ENCODE measurements at places on chromosomes 2 and 18.

DNA sequence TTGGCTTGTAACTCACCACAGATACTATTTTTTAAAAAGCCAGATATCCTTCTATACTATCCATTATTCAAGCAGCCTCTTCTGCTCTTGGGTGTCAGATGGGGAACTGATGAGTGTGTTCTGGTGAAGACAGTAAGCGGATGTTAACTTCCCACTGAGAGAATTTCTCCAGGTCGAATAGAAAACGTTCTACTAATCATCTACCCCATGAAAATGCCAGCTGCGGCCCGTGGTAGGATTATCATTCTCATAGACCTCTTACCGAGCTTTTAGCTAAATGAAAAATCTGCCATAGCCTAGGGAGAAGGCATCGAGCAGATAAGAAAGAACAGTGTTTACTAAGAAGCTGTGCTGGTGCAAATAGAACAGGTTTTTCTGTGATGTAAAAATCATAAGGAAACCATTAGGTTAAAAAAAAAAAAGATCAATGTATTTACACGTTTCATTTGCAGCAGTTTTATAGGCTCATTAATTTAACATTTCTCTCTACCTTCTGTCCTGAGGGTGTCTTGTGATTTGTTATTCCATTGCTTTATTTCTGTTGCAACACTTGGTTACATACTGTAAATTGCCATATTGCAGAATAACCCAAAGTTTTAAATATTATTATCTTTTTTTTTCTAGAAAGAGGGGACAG lies 1521.5 kb upstream of the ZEB2 start:
- no peak for DNase-seq

DNA sequence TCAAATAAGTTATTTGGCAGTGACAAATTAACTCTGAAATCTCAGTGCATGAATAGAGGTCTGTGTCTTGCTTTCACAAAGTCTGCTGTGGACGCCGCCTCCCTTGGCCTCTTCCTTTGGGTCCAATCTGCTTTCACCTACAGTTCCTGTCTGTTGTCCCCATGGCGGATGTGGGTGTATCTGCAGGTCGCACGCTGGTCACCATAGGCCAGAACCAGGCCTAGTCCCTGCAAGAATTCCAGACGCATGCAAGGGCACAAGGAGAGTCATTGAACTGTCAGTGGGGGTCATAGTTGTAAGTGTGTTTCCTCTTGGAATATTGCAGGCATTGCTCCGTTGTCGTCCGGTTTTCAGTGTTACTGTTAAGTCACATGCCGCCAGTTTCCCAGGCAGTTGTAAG lies 7.4 kb downstream of the SOCS6 start:
- DNase-seq = no peak

GRCh38 chr2:80141007-80141726 lies 163.4 kb downstream of the LRRTM1 start:
- DNase-seq = no peak

GRCh38 chr2:74009577-74009976 lies 24.9 kb downstream of the TET3 start:
- DNase-seq = no peak

DNA sequence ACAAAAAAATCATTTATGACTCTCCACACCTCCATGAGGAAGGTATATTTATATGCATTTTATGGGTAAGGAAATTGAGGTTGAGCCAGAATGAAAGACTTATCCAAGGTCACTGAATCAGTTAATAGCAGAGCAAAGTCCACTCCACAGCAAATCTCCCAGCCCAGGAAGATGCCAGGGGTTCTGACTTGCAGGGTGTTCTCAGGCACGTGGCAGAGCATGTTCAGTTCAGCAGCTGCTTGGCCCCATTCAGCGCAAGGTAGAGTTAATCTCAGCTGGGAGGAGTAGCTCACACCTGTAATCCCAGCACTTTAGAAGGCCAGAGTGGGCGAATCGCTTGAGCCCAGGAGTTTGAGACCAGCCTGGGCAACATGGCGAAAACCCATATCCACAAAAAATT lies 17.8 kb upstream of the DGKD start:
- no peak for DNase-seq

- DNase-seq = no peak
Observed at GRCh38 chr2:70965506-70965905, 12.9 kb upstream of the ANKRD53 start.

DNA sequence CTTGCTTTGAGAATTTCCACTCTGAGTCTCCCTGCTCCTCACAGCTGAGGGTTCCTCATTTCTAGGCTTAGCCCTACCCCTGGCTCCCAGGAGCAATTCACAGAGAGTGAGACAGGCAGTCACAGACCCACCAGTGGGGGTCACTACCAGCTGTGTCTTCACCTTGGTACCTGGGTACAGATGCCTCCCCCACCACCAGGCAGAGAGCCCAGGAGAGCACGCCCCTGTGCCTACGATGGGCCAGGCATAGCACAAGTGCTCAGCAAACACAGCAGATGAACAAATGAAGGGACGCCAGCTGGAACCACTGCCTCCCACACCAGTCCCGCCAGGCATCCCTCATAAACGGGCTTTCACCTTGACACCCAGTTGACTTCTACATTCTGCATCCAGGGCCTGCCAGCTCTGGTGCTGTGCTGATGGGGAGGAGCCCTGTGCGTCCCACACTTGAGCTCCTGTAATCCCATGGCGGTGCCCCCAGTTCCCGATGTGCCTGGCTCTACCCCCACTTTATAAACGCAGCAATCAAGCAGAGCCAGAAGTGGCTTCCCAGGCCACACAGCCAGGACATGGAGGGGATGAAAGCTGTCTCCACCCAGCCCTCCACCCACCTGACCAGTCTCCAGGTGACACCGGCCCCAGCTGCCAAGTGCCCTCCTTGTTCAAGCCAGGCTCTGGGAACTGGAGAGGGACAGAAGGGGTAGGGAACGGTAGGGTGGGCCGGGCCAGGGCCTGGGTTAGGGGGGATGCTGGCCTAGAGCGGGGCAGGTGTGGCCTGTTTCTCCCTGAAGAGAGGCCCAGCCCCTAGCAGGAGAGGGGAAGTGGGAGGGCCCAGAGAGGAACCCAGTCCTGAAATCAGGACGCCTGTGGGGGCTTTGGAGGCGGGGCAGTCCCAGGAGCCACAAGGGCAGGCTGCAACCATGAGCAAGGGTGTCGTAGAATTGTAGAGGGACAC lies 42.5 kb downstream of the SCTR start:
- DNase-seq = no peak

DNA sequence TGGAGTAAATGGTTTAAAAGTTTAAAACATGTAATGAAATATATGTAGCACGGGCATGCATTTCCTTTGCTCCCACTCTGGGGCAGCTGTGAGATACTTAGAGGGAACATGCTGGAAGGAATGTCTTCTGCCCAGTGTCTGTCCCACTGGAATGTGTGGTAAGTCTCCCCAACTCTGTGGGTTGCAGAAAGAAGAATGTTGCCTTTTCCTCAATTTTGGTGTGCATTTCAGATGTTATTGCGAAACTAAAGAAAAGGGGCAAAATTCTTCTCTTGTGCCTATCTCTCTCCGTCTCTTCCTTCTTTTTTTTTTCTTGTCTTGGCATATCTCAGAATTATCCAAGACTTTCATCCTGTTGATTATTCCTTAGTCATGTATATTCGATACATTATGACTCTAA lies 201.1 kb downstream of the SH3RF3 start:
- no peak for DNase-seq

- DNase-seq = no peak
Observed at GRCh38 chr2:122939796-122940195, 1085.3 kb upstream of the CNTNAP5 start.

DNA sequence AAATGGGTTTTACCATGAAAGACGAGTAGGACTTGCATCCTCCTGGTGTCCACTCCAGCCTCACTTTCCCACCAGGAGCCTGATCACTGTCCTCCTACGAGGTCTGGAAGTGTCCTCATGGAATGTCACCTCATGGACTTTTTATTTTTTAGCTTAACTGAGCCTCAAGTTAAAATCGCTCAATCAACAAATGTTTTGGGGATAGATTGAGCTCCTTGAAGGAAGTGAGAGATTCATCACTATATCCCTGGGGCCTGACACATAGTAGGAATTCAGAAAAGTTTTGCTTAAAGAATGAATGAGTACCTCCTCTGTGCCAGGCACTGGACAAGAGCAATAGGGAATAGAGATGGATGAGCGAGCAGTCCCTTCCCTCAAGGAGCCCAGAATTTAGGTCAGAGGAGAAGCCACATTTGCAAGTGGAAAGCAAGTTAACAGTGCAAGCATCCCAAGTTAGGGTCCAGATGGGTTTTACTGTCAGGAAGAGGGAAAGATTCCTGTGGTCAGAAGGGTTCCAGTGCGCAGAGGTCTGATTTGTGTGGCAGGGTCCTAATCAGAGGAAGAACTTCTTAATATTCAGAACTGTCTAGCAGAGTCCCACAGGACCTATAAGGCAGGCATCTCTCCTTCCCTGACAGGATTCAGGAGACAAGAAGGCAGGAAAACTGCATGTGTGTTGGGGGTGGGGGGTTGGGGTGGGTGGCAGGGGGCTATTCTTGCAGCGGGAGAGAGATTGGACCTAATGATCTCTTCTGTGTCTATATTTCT lies 67.0 kb downstream of the MYCN start:
- no peak for DNase-seq

GRCh38 chr2:153532140-153532539 lies 53.6 kb upstream of the RPRM start:
- no peak for DNase-seq

GRCh38 chr18:137327-137726 lies 21.0 kb upstream of the USP14 start:
- DNase-seq = no peak

GRCh38 chr2:99939135-99939534 lies 203.3 kb downstream of the AFF3 start:
- no peak for DNase-seq

DNA sequence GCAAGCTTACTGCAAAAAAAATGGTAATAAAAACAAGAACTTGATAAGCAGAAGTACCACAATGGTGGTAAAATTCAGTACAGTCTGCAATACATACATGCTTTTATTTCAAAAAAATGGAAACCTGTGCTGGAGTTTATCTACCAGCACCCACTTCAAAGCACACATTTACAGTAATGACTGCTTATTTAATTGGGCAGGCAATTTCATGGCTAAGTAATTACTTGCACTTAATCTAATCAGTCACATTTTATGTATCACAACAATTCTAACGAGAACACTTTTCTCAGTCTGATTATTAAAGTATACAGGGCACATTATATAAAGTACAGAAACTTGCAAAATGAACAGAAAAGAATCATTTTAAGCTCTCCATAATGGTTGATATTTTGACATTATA lies 5.2 kb downstream of the APCDD1 start:
- no peak for DNase-seq

DNA sequence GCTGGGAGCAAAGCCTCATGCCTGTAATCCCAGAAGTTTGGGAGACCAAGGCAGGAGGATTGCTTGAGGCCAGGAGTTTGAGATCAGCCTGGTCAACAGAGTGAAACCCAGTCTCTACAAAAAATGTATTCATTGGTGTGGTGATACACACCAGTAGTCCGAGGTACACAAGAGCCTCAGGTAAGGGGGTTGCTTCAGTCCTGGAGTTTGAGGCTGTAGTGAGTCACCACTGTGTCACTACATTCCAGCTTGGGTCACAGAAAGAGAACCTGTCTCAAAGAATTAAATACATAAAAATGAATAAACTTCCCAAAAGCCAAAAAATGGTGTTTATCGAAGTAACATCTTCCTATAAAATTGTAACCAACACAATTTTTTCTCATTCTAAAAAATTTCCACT lies 568.1 kb upstream of the LINC00305 start:
- no peak for DNase-seq

DNA sequence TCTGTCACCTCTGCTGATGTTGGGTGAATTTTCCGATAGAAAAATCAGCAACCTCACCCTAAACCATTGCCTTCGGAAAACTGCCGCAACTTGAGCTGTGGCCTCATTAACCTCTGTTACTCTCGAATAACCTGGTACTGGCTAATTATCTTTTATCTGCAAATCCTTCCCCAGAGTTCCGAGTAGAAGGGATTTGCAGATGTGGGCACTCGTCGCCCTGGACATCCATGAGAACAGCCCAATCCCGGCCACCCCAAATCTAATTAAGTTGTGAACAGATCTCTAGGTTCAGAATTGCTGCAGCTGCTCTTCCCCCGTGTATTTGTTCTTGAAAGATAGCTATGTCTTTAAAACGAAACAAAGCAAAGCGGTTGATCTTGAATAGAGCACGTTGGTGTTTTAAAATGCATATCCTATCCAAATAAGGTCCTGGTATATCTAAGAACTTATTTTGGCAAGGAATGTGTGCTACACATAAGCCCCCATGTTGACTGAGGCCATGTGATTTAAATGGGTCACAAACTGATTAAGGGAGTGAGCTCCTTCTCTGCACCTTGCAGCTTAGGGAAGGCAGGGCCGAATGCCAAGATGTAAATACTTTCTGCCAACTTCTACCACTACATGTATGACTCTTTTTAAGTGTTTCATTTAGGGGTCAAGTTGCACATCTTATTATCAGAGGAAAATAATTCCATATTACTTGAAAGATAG lies 88.2 kb downstream of the MTCL1 start:
- no peak for DNase-seq

GRCh38 chr2:219287580-219288265 lies 8.6 kb downstream of the DNAJB2 start:
- DNase-seq = no peak

DNA sequence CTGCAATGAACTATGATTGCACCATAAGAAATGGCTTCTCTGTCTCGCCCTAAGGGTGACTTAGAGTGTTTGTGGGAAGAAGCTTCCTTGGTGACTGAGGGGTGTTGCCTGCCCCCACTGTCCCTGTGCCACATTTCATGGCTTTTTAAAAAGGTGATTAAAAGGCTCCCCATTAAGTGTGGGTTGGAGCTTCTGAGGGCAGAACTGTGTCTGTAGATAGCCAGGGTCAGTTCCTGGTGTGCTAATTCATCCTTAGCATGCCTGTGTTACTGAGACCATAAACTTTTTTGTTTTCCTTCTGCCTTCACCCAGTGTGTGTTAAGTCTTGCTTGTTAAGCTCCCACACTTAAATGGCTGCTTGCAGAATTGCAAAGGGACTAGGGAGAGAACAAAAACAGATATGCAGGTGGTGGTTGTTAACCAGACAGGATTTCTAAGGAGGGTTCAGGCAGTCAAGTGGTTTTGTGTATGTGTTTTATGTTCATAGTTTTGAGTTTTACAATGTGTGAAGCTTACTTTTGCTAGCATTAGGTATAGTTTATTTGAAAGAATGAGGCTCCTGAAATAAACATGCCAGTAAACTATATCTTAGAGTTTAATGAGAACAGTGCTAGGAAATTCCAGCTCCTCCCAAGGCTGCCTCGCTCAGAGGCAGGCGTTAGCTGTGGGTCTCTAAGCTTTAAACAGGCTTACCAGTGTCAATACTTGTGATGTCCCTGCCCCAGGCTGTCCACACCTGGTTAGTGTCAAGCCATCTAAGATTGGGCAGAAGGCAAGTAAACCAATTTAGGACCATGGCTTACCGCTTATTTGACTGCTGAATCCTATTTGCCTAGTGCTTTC lies 14.5 kb downstream of the CERS6 start:
- no peak for DNase-seq

DNA sequence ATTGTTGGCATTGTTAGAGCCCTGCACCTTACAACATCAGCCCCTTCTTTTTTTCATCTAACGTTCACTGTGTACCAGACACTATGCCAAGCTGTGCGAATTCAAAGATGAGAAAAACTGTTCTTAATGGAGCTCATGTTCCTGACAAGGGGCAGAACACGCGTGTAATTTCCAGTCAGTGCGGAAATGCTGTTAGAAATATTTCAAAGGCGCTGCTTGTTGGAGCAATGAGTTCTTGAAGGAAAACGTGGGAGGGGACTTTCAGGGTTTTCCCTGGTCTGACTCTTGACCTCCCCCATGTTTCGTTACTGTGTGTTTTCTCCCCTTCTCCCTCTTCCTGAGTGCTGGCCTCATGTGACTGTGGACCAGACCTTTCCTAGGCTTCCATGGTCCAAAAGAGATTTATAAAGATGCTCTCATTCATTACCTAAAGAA lies 1.5 kb downstream of the MTHFD2 start:
- no peak for DNase-seq

GRCh38 chr2:13252615-13253014 lies 535.9 kb downstream of the TRIB2 start:
- DNase-seq = no peak
